ENCODE measurements at places on chromosomes 1 and 21.
A peak's percentile ranks its signal among the peaks of the same experiment; 100 is the strongest.

GRCh38 chr1:4571263-4571662 lies 83.1 kb upstream of the AJAP1 start:
- no peak for DNase-seq

- DNase-seq: peak; percentile 33
Observed at GRCh38 chr1:203702130-203702577, 62.8 kb upstream of the LAX1 start.

DNA sequence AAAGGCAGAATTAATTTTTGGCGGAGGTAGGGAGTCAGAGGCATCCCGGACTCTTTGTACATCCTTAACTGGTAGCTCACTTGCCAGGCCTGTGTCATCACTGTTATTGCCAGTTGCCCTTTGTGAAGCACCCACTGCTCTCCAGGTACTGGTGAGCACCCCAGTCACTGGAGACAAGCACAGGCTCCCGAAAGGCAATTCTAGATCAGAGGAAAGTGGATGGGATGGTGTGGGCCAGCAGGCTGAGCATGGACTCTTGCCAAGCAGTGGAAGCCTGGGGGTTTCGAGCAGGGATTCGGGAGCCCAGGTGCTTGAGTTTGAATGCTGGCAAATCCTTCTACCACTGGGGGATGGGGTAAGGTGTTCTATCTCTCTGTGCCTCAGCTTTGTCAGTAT lies 551.1 kb downstream of the MATN1 start:
- DNase-seq: no peak

DNA sequence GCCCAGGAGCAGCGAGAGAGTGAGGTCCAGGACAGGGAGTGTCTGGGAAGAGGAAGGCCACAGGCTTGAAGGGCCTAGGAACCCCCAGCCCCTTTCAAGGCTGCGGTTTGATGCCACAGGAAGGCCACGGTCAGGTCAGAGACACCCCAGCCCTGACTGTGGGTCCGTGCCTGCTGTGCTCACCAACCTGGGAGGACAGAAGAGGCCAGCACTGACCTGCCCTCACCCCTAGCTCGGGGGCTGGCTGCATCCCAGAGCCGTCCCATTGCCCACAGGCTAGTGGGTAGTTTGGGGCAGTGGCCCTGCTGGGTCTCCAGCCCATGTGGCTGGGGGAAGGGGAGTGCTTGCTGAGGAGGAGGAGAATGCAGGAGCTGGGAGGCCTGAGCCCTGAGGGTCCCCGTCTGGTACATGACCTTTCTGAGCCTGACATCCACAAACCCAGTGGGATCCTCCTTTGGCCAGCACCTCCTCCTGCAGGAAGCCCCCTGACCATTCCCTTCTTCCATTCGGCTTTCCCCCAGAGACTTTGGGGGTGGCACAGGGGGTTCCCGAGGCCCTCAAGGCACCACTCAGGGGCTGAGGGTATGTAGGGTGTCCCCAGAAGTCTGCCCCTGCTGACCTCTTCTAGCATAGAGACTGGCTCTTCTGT lies 54.3 kb downstream of the WNT9A start:
- DNase-seq: no peak

DNA sequence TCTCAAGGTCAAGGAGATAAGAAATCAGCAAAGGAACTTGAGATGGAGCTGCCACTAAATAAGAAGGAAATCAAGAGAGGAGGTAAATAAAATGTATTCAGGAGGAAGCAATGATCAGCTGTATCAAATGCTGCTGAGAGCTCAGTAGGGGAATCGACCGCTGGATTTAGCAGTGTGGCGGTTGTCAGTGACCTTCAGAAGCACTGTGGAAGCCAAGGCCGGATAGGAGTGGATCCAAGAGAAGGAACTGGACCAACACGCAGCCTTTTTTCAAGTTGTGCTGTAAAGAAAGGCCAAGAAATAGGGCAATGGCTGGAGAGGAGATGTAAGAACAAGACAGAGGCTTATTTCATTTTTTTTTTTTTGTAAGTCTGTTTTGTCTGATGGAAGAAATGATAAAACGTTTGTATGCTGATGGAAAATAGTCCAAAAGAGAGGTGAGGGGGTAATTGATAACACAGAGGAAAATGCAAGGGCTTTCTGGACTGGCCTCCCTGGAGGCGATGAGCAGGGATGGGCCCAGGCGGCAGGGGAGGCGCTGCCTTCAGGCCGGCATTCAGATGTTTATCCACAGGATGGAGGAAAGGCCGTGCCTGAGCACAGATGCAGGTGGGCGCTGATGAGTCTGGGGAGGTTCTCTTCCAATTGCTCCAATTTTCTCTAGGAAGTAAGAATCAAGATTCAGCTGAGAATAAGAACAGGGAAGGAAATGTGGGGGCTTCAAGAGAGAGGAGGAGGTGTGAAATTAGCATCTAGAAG lies 17.5 kb upstream of the FAM43B start:
- no peak for DNase-seq

DNA sequence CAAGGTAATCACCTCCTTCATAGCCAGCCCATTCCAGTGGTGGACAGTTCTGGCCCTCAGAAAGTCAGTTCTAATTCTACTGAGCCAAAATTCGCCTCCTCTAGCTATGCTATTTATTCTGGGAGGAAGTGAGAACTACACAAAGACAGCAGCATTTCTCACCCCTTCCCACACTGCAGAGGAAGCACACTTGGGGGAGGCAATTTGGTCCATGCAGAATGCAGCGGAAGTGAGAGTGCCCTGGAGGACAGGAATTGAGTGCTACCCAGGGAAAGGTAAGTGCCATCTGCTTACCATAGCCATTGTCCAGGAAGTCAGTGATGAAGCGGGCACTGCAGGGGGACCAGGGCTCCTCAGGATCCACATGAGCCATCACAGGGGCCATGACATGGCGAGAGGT lies 3.7 kb downstream of the ADAMTS4 start:
- DNase-seq: no peak

- peak; percentile 74 for DNase-seq
Observed at GRCh38 chr1:152052606-152053005, 15.8 kb upstream of the S100A11 start.

DNA sequence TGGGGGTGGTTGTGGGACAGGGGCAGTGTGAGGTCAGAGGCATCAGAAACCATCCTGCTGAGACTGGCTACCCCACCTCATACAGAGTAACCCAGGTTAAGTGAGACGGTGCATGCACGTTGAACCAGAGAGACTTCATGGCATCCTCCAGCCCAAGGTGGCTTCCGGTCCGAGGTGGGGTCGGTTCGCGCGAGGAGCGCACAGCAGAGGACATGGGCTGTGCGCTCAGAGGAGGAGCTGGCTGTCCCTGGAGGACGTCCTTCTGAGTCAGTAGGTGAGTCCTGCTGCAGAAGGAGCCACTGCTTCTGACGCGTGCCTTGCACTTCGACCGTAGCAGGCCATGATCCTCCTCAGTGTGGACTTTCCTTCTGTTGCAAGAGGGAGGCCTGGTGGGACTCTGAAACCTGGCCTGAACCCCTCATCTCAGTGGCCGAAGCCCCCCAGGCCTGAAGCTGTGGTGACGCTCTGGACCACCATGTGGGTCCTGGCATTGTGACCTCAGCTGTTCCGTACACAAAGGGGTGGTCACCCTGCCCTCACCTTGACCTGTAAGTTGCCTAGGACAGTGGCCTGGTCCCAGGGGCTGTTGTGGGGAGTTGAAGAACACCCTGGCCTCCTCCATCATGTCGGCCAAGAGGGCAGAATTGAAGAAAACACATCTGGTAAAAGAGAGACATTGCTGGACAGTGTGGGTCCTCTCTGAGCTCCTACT lies at the start of gene TEX35:
TSS of gene TEX35 (plus strand) at position 544 of the 712 bp plus-strand sequence. CDS start at position 624, 80 bp downstream.
- no peak for DNase-seq

DNA sequence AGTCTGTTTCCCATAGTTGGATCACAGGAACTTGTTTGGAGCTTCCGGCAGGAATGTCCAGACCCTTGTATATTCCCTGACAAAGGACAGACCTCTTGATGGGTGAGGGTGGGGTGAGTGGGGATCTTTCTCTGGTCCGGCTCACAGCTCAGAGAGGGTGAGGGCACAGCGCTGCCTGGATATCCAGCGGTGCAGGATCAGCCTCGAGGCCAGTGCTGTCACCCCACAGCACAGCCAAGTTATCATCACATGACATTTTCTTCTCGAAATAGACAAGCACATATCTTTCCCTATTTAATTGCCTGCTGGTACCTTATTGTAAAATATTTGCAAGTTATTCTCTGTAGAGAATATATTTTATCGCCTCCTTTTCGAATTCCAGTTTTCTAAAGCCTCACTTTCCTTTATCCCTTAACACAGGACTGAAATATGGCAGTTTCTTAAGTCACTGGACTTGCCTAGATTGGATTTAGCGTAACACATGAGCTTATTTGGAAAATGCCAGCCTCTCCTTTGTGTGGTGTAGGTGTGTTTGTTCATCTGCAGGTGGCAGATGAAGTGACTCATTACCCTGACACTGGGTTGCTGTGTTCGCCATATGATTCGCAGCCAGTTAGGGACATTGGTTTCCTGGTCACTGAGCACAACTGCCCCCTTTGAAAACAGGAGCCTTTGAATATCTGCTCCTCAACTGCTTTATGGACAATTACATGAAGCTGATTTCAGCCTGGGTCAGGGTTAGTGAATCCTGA lies 21.4 kb downstream of the CLIC6 start:
- DNase-seq: peak; percentile 42

- no peak for DNase-seq
Observed at GRCh38 chr1:198272492-198272891, 115.7 kb downstream of the NEK7 start.

DNA sequence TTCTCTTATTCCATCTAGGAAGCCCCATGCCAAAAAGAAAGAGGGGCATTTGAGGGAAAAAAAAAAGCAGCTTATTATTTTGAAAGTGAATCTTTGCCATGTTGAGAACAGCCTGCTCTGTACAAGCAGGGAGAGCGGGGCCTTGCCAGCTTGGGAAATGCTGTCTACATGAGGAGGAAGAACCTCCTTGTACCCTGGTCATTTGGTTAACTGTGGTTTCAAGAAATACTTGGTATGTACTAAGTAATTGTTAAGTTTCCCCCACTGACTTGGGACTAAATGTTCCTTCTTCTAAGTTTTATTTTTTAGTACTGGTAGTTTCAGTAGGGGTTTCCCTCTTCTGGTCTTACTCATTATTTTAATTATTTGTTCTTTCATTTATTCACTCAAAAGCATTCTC lies 144.1 kb upstream of the HOOK1 start:
- DNase-seq: no peak

DNA sequence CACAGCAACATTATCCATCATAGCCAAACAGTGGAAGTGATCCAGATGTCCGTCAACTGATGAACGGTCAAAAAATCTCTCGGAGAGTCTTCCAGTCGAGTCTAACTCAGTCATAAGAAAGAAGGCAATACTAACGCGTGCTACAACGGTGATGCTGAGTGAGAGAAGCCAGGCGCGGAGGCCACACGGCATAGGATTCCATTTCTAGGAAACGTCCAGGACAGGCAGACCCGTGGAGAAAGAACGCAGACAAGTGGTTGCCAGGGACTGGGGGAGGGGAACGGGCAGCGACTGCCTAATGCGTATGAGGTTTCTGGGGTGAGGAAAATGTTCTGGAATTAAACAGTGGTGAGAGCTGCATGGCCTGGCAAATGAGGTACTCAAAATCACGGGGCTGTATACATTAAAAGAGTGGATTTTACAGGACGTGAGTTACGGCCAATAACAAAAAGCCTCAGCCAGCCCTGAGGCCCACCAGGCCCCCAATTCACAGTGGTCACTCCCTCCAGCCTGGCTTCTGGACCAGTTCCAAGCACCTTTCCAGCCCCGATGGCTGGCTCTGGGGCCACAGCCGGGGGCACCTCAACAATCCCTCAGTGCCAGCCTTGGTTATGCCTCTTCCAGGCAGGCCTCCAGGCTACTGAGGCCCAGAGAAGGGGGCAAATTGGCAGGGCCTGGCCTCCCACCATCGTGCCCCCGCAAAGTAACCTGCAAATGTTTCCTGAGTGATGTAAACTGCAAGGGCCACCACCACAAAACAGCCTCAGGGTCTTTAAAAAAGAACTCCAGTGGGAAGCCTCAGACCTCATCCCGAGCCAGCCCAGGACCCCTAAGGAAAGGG lies 3.4 kb downstream of the WNT9A start:
- no peak for DNase-seq

DNA sequence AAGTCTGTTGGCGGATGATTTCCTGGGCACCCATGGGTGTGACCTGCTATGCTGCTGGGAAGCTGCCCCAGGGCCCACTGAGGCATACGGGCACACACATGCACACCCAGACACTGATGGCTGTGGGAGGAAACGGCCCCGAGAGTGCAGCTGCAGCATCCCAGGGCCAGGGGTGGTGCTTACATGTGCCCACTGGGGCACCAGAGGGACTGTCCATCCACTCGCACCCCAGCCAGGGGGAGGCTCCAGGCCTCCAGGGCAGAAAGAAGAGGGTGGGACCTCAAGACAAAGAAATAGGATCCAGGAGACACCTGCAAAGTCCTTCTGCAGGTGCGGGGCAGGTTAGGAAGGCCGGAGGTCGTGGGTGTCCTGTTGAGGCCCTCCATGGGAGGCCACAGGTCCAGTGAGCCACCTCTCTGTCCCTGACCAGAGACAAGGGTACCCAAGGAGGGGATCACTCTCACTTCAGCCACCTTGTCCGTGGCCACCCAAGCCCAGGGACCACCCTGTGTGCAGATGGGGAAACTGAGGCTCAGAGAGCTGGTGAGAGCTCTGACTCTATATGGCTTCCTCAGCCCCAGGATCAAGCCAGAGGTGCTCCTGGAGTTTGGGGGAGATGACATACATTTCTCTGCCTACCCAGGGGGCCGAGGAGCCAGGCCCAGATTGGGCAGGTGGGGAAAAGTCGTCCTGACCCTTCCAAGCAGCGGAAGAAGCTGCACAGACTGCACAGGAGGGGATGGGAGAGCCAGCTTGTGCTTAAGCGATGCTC lies 57.1 kb downstream of the WNT9A start:
- DNase-seq: no peak

DNA sequence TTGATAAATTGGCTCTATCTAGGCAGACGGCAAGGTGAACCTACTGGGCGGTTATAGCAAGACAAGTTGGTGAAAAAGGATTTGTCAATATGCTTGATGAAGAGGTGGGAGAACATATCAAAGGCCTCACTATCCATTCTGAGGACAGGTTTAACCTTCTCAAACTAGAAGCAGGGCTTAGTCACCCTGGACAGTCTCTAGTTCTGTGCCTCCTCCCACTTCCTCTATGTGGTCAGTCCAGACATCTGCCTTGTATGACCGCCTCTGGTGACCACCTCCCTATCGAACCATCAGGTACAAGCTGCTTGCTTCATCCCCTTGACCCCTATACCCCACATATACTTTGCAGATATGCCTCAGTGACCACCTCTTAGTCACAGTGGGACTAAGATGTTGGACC lies 2.3 kb upstream of the SCYL3 start:
- no peak for DNase-seq

DNA sequence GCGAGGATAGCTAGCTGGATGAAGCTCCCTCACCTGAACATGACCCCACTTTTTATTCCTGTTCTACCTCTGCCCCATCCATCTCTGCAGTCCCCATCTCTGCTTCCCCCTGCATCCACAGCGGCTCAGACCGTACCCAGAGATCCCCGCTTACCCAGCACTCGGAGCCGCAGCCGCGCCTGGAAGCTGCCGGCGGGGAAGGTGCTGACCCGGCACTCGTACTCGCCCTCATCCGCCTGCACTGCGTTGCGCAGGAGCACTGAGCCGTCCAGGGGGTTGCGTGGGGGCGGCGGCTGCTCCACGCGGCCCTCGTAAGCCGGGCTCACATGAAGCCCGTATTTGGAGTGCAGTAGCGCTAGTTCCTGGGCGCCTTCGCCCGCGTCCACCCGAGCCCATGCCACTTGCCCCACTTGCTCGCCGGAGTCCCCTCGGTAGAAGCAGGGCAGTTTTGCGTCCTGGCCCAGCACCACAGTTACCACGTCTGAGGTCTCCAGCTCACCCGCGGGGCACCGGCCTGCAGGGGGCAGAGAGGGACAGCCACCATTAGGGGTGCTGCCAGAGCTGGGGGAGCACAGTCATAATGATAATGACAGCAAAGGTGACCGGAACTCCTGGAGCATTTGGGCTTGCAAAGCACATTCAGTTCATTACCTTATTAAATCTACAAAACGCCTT lies 9.8 kb downstream of the NECTIN4 start:
- DNase-seq: no peak

All from LoVo (cell line).